Stomach (tissue), 19 donors: ENCODE measurements at places on chromosomes 12 and 14. TPM values are rescaled to one million over a fixed set of nuclear protein-coding genes. Genes with fewer than 3 reads are reported as not detected.

MYBPC1 gene
- total RNA-seq, result not detected

GLI1 gene
- 0.45 TPM for total RNA-seq

KRT72 gene
- total RNA-seq, result not detected

SIX1 gene
- not detected for total RNA-seq

RPGRIP1 gene
- total RNA-seq, result not detected

B4GALNT3 gene
- 63.2 TPM for total RNA-seq

PRORP gene
- total RNA-seq, result 79.0 TPM
